COR-L47 (cell line): ENCODE measurements at places on chromosomes 2 and 18.
A peak's percentile ranks its signal among the peaks of the same experiment; 100 is the strongest.

- DNase-seq: no peak
These were observed 88.1 kb upstream of the SEC11C start for GRCh38 chr18:59051470-59052165.

GRCh38 chr2:30519796-30520195 is 72.8 kb downstream of the LCLAT1 start:
- no peak for DNase-seq

- no peak for DNase-seq
These were observed 5.9 kb downstream of the MFSD2B start for GRCh38 chr2:24015562-24016375.

- DNase-seq: no peak
These were observed 59.9 kb downstream of the ADI1 start for GRCh38 chr2:3459185-3460015.

- peak; percentile 19 for DNase-seq
These were observed 33.4 kb upstream of the DSEL start for GRCh38 chr18:67549946-67550345.

DNA sequence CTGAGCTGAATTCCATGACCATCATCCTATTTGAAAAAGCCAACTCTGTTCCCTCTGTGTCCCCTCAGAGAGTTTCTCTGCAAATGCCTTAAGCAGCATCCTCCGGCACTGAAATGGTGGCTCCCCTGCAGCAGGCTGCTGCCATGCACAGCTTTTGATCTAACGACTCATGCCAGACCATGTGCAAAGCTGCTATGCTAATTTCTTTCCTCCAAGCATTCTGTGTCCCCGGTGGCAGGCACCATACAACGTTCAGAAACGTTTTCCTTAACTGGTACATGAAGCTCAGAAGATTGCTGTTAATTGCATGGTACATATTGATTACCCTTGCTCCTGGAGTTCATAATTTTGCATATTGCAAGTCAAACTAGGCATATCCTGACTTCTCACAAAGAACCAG is 336.8 kb downstream of the RBM43 start:
- DNase-seq: peak; percentile 38

DNA sequence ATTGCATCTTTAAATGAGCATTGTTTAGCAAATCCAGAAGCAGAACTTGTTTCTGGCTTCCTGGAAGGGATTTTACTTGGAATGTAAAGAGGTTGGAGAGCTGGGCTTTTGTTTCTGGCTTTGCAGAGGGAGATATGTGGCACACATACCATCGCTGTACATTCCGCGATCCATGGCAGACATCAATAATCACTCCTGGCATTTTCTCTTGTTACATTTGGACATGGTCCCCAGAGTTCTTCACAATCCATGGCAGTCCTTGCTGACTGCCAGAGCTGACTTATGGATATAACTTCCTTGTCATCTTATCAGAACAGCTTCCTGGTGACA is 445.6 kb upstream of the SPRED2 start:
- no peak for DNase-seq

DNA sequence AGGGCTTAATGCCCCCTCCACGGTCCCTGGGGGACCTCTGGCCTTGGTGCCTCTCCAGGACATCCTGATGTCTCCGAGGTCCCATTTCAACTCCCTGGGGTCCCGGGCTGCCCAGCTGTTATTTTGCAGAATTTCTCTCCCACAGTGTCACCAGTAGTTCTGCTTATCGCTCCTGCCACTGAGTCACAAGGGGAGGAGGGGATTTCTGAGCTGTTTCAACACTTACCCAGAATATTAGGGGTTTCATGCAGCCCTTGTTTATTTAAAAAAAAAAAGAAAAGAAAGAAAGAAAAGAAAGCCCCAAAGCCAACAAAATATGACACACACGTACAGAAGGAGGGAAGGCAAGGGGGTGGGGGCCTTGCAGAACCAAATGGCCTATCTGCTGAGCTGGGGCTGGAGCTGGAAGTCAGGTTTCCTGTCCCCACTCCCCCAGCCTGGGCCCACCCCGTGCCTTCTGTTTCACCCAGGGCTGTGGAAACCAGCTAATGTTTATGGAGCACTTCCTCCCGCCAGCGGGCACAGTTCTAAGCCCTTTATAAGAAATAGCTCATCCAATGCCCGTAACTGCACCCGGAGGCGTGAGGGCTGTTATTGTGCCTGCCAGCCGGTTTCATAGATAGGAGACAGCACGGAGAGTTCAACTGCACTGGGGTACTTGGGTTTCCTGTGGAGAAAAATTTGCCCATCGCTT is 8.4 kb upstream of the ARID5A start:
- no peak for DNase-seq

- no peak for DNase-seq
These were observed 363.7 kb upstream of the FSIP2 start for GRCh38 chr2:185374878-185375277.

GRCh38 chr18:23365602-23366001 is 87.5 kb upstream of the RIOK3 start:
- no peak for DNase-seq
